A549 (cell line): ENCODE measurements at places on chromosomes 3 and 15.

DNA sequence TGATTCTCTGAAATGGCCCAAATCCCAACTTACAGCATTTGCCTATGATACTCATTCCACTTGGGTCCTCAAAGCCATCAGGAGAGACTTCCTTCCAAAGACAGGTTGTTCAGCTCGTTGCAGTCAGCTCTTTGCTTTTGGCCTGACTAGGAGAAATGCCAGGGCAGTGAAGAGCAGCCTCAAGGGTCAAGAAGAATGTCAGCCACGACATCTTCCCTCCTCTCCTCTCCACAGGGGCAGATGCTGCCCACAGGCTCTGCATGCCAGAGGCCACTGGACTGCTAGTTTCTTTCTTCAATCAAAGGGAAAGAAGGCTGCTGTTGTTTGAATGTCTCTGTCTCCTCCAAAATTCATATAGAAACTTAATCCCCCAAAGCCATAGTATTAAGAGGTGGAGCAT, 201.7 kb upstream of the PFN2 start:
- DNase-seq = no peak

- no peak for DNase-seq
Measured at GRCh38 chr3:100099621-100100020, 14.7 kb downstream of the FILIP1L start.

GRCh38 chr3:72100601-72101187, 315.7 kb upstream of the PROK2 start:
- DNase-seq = peak; percentile 36

GRCh38 chr15:66625974-66626373, 60.2 kb upstream of the LCTL start:
- DNase-seq = no peak

DNA sequence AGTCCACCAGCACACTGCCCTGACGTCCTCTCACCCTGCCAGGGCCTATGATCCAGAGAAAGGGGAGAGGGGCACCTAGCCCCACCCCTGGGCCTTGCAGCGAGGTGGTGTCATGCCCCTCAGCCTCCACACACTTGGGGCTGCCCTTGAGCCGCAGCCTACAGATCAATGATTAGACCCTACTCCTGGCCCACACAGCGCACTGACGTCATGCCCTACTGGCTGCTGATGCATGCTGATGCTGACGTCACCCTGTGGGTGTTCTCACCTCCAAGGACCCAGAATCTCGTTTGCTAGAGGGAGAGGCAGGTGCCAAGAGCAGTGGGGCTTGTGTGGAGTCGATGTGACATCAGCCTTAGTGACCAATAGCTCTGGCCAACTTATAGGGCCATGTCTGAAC, 18.0 kb downstream of the ARL14 start:
- no peak for DNase-seq

DNA sequence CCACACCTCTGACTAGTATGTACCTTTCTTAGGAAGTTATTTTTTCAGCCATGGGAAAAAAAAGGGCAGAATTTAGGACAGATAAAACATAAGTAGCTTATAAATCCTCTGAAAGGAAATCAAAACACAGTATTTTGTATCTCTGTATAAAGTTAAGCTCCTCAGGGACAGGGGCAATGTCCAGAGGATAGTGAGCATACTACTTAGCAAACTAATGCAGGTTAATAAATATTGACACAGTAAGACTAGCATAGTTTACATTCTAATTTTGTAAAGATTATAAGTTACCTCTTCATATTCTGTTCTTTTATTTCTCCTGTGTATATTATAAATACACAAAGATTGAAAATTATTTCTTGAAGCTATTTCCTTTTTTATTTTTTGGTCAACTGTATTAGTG, 2.1 kb downstream of the UBE3A start:
- DNase-seq = no peak

DNA sequence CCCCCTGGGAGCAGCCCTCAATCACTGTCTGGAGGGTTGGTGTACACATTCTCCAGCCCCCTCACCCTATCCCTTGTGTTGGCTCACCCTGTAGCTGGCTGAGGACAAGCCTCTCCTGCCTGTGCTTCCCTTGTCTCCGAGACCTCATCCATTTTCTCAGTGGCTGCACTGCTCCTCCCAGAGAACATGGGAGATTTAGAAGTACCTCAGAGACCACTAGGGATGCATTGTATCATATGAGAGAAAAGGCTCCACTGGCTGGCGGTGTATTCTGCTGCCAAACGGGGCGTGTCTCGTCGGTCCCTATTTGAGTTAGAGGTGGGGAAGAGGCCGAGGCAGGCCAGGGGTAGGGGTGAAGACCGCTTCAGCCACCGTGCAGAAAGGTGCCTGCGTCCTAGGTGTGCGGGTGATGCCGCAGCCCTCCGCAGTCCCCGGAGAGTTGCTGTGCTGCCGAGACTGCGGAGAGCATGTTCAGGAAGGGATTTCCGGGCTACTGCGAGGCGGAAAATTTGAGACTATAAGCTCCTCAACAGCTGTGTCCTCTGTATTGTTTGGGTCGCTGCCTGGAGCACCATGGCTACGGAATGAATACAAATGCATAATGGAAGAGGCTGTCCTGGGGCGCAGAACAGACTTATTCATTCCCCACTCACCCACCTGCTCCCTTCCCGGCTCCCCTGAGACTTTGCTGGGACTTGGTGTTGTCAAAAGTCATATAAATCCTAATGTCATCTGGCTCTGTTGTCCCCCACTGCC, 43.8 kb downstream of the SPSB4 start:
- no peak for DNase-seq

GRCh38 chr3:64496786-64497490, 190.9 kb downstream of the ADAMTS9 start:
- no peak for DNase-seq

GRCh38 chr15:100766243-100767000, 113.2 kb upstream of the ALDH1A3 start:
- DNase-seq = no peak

DNA sequence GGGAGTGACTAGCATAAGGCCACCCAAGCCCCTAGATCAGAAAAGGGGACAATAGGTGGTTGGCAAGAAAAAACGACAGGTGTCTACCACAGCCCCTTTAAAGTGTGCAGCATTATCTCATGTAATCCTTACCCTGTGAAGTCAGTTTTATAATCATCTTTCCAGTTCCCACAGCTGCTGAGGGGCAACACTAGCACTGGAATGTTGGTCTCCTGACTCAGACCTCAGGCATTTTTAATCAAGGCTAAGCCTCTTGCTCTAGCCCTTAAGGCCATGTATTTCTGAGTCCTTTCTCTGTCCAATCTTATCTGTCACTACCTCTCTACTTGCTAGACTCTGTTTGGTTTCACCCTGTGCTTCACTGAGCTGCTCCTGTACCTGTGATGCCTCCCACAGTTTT, 171.7 kb downstream of the TLE3 start:
- DNase-seq = no peak

GRCh38 chr3:131733086-131733841, 230.5 kb upstream of the MRPL3 start:
- no peak for DNase-seq

DNA sequence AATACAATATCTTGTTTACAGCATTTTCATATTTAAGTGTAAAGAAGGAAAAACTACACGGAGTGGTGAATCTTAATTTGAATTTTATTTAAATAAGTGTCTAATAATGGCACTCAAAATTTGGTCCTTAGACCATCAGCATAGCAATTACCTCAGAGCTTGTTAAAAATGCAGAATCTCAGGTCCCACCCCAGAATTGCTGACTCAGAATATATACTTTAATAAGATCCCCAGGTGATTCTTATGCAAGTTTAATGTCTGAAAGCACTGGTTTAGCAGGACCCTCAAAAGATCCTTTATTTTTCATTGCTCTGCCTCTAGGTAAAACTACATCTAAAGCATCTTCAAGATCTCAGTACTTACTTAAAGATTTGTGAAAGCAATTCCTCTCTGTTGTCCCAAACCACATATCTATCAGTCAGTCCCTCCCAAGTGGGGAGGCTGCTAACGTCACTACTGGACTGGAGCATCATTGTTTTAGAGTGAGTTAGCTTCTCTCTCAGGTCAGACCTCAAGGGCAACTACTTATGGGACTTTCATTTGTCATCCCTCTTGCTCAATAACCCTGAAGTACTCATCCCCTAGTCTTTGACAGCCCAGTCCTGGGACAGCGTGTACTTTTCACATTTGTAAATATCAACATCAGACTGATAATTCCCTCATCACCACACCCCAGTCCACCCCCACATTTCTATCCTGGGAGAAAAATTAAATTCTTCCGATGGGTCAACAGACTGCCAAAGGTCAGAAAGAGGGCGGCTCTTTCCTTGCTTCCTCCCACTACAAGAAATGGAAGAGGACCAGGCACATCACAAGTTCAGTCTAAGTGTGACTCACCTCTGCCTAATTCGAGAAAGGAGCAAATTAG, 76.7 kb downstream of the CBLB start:
- peak; percentile 35 for DNase-seq

- DNase-seq = no peak
Measured at GRCh38 chr3:25454005-25454927, 26.2 kb downstream of the RARB start.

DNA sequence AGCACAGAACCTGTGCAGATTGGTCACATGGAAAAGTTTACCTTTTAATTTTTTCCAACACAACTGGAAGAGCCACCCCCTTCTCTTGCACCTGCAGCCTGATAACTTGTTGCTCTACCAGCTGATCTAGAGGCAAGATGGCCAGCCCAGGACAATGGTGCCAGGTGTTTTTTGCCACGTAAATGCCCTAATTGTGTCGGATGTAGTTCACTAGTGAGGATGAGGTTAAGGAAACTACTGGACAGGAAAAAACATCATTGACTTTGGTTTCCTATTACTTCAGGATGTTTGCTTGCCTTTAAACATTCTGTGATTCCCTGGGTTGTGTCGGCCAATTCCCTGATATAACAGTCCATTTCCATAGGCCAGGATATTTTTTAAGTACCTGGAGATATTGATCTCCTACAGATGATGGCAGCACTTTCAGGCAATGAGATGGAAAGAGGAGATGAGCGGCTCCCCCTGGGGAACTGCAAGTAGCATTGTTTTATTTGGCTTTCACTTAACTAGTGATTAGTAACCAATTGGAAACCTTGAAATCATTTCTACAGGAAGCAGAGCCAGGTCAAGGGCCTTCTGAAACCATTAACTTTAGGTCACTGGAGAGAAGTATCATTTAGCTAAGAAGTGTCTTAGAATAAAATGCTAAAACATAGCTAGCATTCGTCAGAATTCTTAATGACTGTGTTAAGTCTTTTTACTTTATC, 72.5 kb downstream of the OSBPL10 start:
- DNase-seq = peak; percentile 14

GRCh38 chr3:121992601-121993560, 29.2 kb downstream of the ILDR1 start:
- no peak for DNase-seq

DNA sequence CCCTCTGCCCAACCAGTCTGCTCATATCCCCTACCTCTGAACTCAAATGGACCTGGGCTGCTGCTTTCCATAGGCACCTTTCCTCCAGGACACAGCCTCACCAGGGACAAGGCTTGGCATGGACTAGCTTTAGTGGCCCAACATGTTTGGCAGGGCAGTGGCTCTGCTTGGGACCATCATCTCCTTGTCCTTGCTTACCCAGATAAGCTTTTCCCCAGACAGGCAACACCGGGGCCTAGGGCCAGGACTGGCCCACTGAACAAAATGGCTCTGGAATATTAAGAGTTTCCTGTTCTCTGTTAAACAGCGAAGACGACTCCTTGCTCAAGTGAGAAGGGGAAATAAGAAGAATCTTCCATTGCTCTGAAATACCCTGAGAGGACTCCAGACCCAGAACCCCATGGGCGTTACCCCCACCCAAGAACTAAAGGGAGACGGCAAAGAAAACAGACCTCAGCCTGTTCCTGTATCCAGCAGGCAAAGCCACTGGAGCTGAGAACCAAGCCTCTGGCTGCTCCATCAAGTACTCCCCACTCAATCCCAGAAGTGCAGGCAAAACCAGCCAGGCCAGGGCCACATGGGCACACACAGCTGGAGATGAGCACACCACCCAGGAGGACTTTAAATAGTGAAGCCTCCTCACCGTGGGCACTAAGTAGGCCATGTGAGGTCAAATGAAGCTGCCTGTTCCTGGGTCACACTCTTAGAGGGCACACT, 45.5 kb downstream of the CTNNB1 start:
- no peak for DNase-seq

GRCh38 chr15:49645941-49646340, 25.1 kb downstream of the DTWD1 start:
- DNase-seq = peak; percentile 2

DNA sequence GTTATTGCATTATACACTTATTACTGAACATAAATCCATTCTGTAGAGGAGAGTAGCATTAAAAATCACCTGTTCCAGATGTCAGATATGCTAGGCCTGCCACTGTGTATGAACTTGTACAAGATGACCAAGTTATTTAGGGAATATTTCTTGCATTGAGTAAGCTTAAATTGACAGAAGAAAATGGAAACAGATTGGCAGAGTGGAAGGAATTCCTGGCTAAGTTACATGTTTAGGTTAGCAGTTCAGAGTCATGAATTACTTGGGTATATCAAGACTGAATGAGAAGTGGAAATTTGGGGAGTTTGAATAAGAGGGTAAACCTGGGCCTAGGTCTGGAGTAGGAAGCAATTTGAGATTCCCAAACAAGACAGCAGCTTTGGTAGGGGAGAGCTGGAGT, 44.6 kb downstream of the ARHGAP31 start:
- no peak for DNase-seq

DNA sequence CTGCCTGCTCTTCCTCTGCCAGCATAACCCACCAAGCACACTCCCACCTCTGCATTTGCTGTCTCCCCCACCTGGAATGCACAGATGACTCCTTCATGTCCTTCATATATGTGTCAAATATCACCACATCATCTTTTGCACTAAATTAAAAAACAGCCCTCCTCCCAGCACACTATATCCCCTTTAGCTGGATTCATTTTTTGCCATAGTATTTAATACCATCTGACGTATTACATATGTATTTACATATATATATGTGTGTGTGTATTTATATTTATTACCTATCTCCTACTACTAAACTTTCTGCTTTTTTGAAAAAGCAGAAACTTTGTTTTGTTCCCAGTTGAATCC, 29.4 kb upstream of the UBL7 start:
- DNase-seq = no peak

DNA sequence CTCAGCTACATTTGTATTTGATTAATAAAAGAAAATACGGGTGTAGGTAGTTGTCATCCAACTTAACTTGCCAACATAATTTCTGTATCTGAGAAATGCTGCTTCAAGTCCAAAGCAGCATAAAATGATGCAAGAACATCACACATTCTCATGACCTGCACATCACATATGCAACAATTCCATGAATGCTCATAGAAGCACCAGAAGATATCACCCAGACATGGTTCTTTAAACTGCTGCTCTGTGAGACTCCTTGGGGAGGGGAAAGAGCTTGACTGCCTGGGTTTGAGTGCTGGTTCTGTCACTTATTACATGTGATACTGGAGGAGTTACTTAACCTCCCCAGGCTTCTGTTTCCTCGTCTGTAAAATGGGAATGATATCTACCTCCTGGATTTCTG, 39.4 kb downstream of the CHST14 start:
- no peak for DNase-seq

GRCh38 chr3:150036780-150037179, 66.1 kb upstream of the PFN2 start:
- DNase-seq = no peak

- DNase-seq = no peak
Measured at GRCh38 chr15:27175472-27176153, 204.6 kb downstream of the GABRG3 start.
